ENCODE measurements at places on chromosomes 4 and X.

- DNase-seq = no peak
Observed at GRCh38 chrX:74490247-74490646, 69.0 kb downstream of the SLC16A2 start.

- DNase-seq = no peak
Observed at GRCh38 chr4:54707406-54707805, 49.6 kb downstream of the KIT start.

- no peak for DNase-seq
Observed at GRCh38 chr4:4477796-4478195, 64.1 kb downstream of the STX18 start.

- no peak for DNase-seq
Observed at GRCh38 chrX:118504581-118504980, 9.0 kb downstream of the DOCK11 start.

GRCh38 chr4:10343656-10344055 lies 113.6 kb downstream of the ZNF518B start:
- DNase-seq = no peak

GRCh38 chr4:76588274-76588673 lies 153.2 kb downstream of the SHROOM3 start:
- DNase-seq = no peak

- no peak for DNase-seq
Observed at GRCh38 chr4:157572284-157572683, 351.8 kb downstream of the GRIA2 start.

- DNase-seq = no peak
Observed at GRCh38 chr4:119210775-119211174, 1.7 kb upstream of the USP53 start.

GRCh38 chrX:26845056-26845455 lies 618.1 kb downstream of the PPP4R3C start:
- no peak for DNase-seq

DNA sequence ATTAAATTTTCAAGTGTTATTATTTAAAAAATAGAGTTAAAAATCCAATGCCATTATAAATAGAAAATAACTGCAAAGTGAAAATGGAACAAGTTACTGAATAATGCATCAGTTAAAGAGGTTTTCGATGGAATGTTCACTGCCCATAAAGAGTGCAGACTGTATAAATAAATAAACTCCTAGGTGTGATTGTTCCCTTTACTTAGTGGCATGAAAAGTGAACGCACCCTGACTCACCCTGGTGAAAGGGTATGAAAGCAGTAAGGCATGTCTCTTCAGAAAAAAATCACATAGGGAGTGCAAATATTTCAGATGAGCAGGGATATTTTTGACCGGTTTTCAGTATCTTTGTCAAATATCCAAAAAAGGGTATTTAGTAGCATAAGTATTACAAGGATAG lies 387.8 kb downstream of the DCAF12L2 start:
- no peak for DNase-seq

DNA sequence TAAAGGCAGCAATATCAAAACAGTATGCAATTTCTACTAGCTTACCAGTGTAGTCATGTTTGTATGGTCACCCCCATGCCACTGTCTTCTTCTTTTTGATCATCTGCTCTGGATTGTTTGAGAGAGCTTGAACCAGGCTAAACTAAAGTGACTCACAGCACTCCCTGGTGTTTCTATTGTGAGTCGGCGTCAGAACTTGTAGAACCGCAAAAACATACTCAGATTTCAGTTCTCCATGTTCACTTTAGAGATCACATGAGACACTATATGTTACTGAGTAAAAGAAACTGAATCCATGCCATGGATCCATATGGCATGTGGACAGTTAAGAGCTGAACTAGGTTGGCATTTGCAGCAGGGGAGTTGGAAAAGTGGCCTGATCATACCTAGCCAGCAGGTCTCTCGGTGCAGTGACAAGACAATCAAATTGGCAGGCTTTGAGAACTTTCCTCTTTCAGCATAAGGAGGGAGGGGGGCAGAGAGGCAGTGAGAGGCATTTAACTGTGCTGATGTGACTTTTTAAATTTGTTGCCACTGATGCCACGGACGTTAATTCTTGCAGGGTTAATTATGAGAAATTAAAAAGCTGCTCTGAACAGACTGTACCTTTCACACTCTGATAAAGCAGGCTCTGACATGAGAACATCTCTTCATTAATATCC lies 88.4 kb downstream of the AFF2 start:
- no peak for DNase-seq

- DNase-seq = no peak
Observed at GRCh38 chr4:148354186-148354585, 88.0 kb downstream of the NR3C2 start.

- no peak for DNase-seq
Observed at GRCh38 chr4:124884316-124884715, 171.8 kb upstream of the ANKRD50 start.

All from AG04450 (cell line).